ENCODE measurements at places on chromosomes 6 and 20. TPM values are rescaled to one million over a fixed set of nuclear protein-coding genes. Genes with fewer than 3 reads are reported as not detected.

The FAM184A gene
- total RNA-seq, result not detected

The IL17A gene
- total RNA-seq, result not detected

The CST8 gene
- not detected for total RNA-seq

The ANGPT4 gene
- 1.8 TPM for total RNA-seq

The SMPDL3A gene
- 14.6 TPM for total RNA-seq

The E2F1 gene
- total RNA-seq, result 2.3 TPM
